ENCODE measurements at places on chromosomes 7 and 10.

DNA sequence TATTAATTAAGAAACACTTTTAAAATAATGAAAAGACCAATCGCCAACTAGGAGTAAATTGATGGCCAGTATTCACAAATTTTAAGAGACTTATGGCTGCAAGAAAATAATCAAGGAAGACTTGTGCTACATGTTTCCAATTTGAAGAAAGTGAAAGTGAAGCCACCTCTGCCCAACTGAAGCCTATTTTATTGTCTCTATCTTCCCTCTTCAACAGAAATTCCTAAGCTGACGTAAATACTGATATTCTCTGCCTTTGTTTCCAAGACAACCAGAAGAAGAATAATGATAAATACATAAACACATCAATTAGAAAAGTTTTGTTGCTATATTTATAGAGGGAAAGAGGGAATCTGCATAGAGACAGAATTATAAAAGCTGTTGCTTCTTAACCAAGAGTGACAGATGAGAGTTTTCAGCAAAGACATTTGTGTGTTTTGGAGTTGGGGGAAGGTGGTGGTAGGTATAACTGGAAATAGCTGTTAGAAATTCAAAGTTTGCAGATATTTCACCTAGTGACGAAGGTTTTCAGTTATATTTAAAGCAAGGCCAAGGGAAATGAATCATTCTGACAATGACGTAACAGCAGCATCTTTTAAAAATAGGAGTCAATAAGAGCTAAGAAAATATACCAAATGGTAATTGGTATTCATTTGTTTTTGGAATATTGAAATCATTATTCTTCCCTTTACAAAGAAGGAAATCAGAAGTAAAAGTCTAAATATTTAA is 576.6 kb upstream of the SORCS1 start:
- H3K27me3 ChIP-seq = no peaks in the 10 kb centered on the region
- H3K27ac ChIP-seq = no peak overlapping the region
- no peaks in the 10 kb centered on the region for H3K36me3 ChIP-seq
- H3K4me1 ChIP-seq = no peaks in the 10 kb centered on the region
- H3K4me3 ChIP-seq = no peak overlapping the region

DNA sequence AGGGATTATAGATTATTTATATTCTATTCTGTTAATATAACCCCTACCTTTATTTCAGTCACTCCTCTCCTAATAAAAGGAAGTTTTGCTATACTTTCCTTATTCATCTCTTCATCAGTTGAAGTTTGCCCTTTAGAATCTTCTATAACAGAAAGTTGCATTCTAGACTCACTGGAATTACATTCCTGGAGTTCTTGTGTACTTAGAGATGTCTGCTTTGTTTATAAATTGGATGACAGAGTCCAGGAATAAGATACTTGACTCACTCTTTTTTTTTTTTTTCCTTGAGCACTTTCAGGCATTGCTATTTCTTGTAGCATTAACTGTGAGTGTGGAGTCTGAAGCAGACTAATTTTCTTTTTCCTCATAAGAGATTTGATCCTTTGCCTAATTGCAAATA is 640.8 kb downstream of the XPNPEP1 start:
- H3K4me3 ChIP-seq = no peak overlapping the region
- no peak for DNase-seq
- H3K4me1 ChIP-seq = no peaks in the 10 kb centered on the region
- H3K36me3 ChIP-seq = no peaks in the 10 kb centered on the region
- no peaks in the 10 kb centered on the region for H3K27me3 ChIP-seq

GRCh38 chr7:155484483-155485399 is 26.8 kb downstream of the EN2 start:
- no peak overlapping the region for H3K4me3 ChIP-seq
- H3K36me3 ChIP-seq = no peaks in the 10 kb centered on the region
- H3K4me1 ChIP-seq = peaks cover 7% of the 10 kb centered on the region
- H3K27ac ChIP-seq = no peak overlapping the region
- peaks cover 32% of the 10 kb centered on the region for H3K27me3 ChIP-seq
- no peak for DNase-seq

DNA sequence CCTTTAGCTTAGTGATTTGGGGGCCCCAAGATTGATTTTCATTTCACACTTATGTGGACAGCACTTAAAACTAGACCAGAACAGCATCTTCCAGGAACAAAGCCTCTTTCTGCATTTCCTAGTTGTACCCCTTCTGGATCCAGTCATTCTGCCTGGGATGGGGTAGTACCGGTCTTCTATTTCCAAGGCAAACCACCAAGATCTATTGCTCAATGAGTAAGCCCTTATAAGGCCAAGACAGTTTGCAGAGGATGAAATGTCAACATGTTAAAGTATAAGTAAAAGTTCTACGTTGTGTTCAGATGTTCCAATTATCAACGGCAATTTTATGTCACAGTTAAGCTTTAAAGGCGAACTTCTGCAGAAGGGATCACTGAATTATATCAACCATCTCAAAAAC is 106.9 kb upstream of the ZNF746 start:
- peaks cover 44% of the 10 kb centered on the region for H3K4me1 ChIP-seq
- peaks cover 71% of the 10 kb centered on the region for H3K36me3 ChIP-seq
- H3K4me3 ChIP-seq = no peak overlapping the region
- no peak overlapping the region for H3K27ac ChIP-seq

GRCh38 chr10:12690525-12691126 is 310.9 kb downstream of the CCDC3 start:
- H3K4me3 ChIP-seq = no peak overlapping the region
- DNase-seq = no peak
- no peaks in the 10 kb centered on the region for H3K36me3 ChIP-seq
- no peak overlapping the region for H3K27ac ChIP-seq
- H3K27me3 ChIP-seq = no peaks in the 10 kb centered on the region
- peaks cover 12% of the 10 kb centered on the region for H3K4me1 ChIP-seq

- no peak overlapping the region for H3K4me3 ChIP-seq
- no peaks in the 10 kb centered on the region for H3K36me3 ChIP-seq
- no peak for DNase-seq
- peaks cover 6% of the 10 kb centered on the region for H3K4me1 ChIP-seq
- H3K27me3 ChIP-seq = peaks cover 26% of the 10 kb centered on the region
- no peak overlapping the region for H3K27ac ChIP-seq
These were observed 69.9 kb downstream of the SDK1 start for GRCh38 chr7:3370921-3371320.

Measured in stimulated activated naive B cell treated with anti-CD40 and anti-IgM and Interleukin-4, amounts not matched to agents 10 μg/mL and 1 μg/mL and 100 μg/mL, for 72 hours (primary cell).